ENCODE measurements at places on chromosomes 1 and 21.

- no peak for DNase-seq
- no peak overlapping the region for H3K4me3 ChIP-seq
- H3K36me3 ChIP-seq: no peaks in the 10 kb centered on the region
- H3K4me1 ChIP-seq: no peaks in the 10 kb centered on the region
- H3K27me3 ChIP-seq: peaks cover 7% of the 10 kb centered on the region
- H3K27ac ChIP-seq: no peak overlapping the region
These were observed 107.1 kb downstream of the TAS1R2 start for GRCh38 chr1:18752409-18752808.

DNA sequence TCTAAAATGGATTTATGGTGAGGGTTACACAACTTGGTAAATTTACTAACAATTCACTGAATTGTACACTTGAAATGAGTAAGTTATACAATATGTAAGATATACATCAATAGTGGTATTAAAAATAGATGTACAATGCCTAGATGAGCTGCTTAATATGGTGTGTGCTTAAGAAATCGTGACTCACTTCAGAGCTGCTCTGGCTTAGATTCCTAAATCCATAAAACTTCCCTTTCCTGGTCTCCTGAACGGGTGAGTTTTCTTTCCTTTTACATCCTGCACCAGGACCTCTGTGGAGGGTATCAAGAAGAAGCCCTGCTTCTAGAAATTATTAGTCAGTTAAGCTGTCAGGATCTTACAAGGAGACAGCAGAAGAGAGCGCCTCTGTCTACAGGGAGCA, 30.4 kb downstream of the H3-3A start:
- no peak overlapping the region for H3K4me3 ChIP-seq
- peaks cover 18% of the 10 kb centered on the region for H3K4me1 ChIP-seq
- DNase-seq: no peak

DNA sequence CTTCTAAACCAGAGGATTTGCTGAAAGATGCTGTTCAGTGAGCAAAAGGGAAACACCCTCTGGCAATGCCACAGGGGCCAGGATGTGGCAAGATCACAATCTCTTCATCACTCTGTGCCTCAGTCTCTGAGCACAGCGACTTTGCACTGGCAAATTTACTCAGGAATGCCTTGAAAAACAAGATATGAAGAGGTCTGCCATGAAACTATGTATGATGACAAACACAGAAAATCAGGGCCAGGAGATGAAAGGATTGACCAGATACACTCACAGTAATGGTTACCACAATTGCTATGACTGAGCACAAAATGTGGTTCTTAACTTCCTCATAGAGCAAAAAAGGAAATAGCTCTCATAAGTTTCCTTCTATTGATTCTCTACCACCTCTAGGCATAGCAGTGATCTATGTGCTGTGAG, 5.8 kb downstream of the TTC13 start:
- no peak overlapping the region for H3K4me3 ChIP-seq
- peaks cover 9% of the 10 kb centered on the region for H3K4me1 ChIP-seq
- H3K27me3 ChIP-seq: no peaks in the 10 kb centered on the region
- peaks cover 2% of the 10 kb centered on the region for H3K36me3 ChIP-seq
- no peak for DNase-seq
- no peak overlapping the region for H3K27ac ChIP-seq

DNA sequence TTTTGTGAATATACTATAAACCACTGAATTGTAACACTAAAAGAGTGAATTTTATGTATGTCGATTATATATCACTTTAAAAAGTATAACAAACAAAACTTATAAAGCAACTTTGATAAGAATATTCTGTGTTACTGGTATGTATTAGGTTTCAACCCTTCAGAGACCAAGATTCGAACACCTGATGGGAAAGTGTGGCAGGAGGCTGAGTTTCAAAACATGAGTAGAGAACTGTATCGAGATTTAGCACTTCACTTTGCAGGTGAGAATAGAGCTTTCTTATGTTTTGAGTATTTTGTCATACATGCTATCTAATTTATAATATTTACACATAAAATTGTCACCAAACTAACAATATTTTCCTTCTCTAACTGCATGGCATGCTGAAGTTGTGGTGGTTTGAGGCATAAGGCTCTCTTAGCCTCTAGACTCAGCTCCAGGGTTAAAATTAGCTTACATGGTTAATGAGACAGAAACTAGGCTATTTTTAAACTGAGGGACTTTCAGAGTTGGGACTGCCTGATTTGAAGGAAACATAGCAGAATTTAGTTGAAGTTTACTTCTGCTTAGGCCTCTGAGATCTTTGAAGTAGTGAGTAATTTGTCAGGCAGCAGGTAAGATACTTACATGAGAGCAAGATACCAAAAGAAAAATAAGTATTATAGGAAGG, 48.6 kb downstream of the CEP350 start:
- DNase-seq: no peak
- no peaks in the 10 kb centered on the region for H3K27me3 ChIP-seq
- peaks cover 5% of the 10 kb centered on the region for H3K4me1 ChIP-seq

- no peak for DNase-seq
- H3K27ac ChIP-seq: no peak overlapping the region
- H3K36me3 ChIP-seq: no peaks in the 10 kb centered on the region
These were observed 32.4 kb upstream of the SCCPDH start for GRCh38 chr1:246691622-246692495.

- DNase-seq: no peak
- H3K27me3 ChIP-seq: no peaks in the 10 kb centered on the region
- H3K4me1 ChIP-seq: peaks cover 6% of the 10 kb centered on the region
- H3K4me3 ChIP-seq: peak overlapping the region; percentile 53
These were observed 44.9 kb downstream of the GFI1 start for GRCh38 chr1:92441697-92442342.

GRCh38 chr1:81877940-81878339, 77.2 kb downstream of the ADGRL2 start:
- no peak overlapping the region for H3K4me3 ChIP-seq
- no peaks in the 10 kb centered on the region for H3K36me3 ChIP-seq
- H3K27ac ChIP-seq: no peak overlapping the region
- H3K4me1 ChIP-seq: no peaks in the 10 kb centered on the region

GRCh38 chr1:17027403-17027802, 15.7 kb upstream of the ATP13A2 start:
- H3K27me3 ChIP-seq: no peaks in the 10 kb centered on the region
- peaks cover 40% of the 10 kb centered on the region for H3K36me3 ChIP-seq

DNA sequence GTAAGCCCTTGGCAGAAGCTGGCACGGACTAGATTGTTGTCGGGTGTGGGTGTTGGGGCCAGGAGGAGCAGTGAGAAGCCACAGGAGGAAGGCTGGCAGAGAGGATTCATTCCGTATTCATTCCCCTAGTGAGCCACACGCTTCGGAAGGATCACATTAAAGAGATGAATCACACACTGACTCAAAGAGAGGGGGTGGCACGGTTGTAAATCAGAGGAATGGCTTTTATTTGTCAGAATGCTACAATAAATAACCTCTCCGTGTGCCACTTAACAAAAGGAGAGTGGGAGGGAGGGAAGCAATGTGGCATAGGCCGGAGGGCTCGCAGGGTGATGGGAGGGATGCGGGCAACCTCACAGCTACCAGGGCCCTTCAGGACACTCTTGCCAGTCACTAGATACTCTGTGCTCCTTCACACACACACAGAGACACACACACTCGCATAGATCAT, 135.5 kb downstream of the HIVEP3 start:
- DNase-seq: peak; percentile 60
- H3K4me3 ChIP-seq: no peak overlapping the region
- H3K27ac ChIP-seq: peak overlapping the region; percentile 11
- H3K27me3 ChIP-seq: peaks cover 1% of the 10 kb centered on the region
- no peaks in the 10 kb centered on the region for H3K36me3 ChIP-seq

DNA sequence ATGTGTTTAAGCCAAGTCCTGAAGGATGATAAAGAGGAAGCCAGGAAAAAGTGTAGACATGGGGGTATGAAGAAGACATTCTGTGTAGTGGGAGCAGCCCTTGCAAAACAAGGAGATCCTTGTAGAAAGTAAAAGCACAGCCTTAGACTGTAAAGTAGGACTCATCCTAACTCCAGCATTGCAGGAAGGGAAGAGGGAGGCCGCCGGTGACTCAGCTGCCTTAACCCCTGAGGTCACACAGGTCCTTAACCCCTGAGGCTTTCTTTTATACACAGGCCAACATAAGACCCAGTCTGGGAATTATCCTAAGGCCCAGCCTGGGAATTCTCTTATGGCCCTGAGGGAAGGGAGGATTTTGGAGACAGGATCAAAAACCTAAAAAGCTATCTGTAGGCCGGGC, 18.0 kb downstream of the PGM1 start:
- H3K4me1 ChIP-seq: no peaks in the 10 kb centered on the region
- H3K36me3 ChIP-seq: no peaks in the 10 kb centered on the region
- no peaks in the 10 kb centered on the region for H3K27me3 ChIP-seq
- DNase-seq: no peak
- no peak overlapping the region for H3K4me3 ChIP-seq
- no peak overlapping the region for H3K27ac ChIP-seq

DNA sequence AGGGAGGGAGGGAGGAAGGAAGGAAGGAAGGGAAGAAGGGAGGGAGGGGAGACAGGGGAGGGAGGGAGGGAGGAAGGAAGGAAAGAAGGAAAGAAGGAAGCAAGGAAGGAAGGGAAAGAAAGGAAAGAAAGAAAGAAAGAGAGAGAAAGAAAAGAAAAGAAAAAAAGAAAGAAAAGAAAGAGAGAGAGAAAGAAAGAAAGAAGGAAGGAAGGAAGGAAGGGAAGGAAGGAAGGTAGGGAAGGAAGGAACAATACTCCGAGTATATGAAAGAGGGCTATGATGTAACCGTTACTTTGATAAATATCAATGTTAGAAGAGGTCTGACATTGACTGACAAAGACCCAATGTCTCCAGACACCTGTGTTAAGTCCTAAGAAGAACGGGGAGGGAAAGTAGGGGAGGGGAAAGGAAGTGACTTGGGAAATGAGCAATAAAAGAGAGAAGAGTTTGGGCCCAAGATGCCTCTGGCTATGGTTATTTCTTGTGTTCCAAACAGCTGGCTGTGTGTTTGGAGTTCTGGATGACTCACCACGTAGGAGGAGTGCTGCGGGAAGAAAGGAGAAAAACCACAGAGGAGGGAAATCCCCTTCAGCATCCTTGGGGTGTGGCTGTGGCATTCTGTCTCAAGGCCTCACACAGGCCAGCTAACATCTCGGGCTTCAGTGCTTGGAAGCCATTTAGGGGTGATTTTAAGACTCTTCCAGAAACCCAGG, 37.0 kb upstream of the RXRG start:
- DNase-seq: peak; percentile 92
- H3K27ac ChIP-seq: no peak overlapping the region
- H3K36me3 ChIP-seq: no peaks in the 10 kb centered on the region
- peaks cover 52% of the 10 kb centered on the region for H3K27me3 ChIP-seq

GRCh38 chr1:150017206-150017750, 6.8 kb upstream of the OTUD7B start:
- no peak for DNase-seq
- no peaks in the 10 kb centered on the region for H3K36me3 ChIP-seq
- no peak overlapping the region for H3K4me3 ChIP-seq
- no peak overlapping the region for H3K27ac ChIP-seq
- no peaks in the 10 kb centered on the region for H3K27me3 ChIP-seq
- H3K4me1 ChIP-seq: peaks cover 20% of the 10 kb centered on the region

DNA sequence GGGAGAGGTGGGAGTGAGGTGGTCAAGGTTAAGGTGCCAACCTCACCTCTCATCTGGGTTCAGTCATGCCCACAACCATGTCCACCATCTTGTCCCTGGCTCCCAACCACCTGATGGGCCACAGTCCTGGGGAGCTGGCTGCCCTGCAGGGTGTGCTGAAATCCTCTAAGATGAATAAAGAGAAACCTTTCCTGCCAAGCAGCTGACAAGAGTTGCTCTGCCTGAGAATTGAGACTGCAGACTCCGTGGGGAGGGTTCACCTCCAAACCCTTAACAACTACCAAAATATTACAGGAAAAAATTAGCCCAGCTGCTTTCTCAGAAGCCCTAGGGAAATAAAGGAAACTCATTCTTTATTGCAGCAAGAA, 15.2 kb upstream of the FGR start:
- H3K36me3 ChIP-seq: no peaks in the 10 kb centered on the region
- H3K27me3 ChIP-seq: no peaks in the 10 kb centered on the region
- peaks cover 24% of the 10 kb centered on the region for H3K4me1 ChIP-seq
- no peak overlapping the region for H3K4me3 ChIP-seq
- DNase-seq: no peak
- peak overlapping the region; percentile 49 for H3K27ac ChIP-seq

DNA sequence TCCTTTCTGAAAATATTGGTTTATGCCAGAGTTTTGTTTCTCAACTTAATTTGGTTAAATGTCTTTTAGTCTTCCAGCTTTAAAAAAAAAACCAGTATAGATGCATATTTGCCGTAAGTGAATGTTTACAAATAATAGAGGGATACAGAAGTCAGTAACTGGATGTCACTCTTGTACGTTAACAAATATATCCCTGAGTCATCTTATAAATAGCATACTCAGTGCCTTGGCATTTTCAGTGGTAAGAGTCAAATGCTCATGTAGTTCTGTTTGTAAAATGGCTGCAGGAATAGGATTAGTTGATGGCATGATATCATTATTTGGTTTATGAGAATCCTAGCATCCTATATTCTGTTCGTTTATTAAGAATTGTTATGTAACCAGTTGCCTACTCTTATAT, 55.4 kb downstream of the SPEN start:
- peaks cover 6% of the 10 kb centered on the region for H3K36me3 ChIP-seq
- peak overlapping the region; percentile 45 for H3K27ac ChIP-seq
- H3K27me3 ChIP-seq: no peaks in the 10 kb centered on the region
- peaks cover 14% of the 10 kb centered on the region for H3K4me1 ChIP-seq

GRCh38 chr1:187630653-187631380, 802.1 kb downstream of the PLA2G4A start:
- no peaks in the 10 kb centered on the region for H3K4me1 ChIP-seq
- H3K27me3 ChIP-seq: no peaks in the 10 kb centered on the region
- no peak overlapping the region for H3K27ac ChIP-seq
- no peaks in the 10 kb centered on the region for H3K36me3 ChIP-seq
- H3K4me3 ChIP-seq: no peak overlapping the region

- no peaks in the 10 kb centered on the region for H3K27me3 ChIP-seq
- no peak overlapping the region for H3K27ac ChIP-seq
- no peaks in the 10 kb centered on the region for H3K4me1 ChIP-seq
- no peak for DNase-seq
- no peak overlapping the region for H3K4me3 ChIP-seq
- no peaks in the 10 kb centered on the region for H3K36me3 ChIP-seq
These were observed 96.0 kb downstream of the NOS1AP start for GRCh38 chr1:162165528-162165927.

- H3K36me3 ChIP-seq: no peaks in the 10 kb centered on the region
- H3K27ac ChIP-seq: no peak overlapping the region
- no peaks in the 10 kb centered on the region for H3K4me1 ChIP-seq
These were observed 45.1 kb downstream of the GRIK3 start for GRCh38 chr1:36989241-36989640.

DNA sequence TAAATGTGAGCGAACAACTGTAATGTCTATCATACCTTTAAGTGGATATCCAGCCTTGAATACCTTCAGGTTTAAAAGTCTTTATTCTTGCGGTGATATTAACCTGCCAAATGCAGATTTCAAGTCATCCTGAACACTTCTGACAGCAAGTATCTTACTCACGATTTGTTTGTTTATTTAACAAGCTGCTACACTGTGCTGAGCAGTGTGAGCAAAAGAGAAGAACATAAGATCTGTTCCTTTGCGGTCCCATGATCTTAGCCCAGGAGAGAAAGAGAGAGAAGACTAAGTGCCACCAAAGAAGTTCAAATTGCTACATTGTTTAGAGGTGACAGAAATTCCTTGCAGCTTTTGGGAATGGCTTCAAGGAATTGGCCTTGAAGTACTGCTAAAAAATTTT, 9.5 kb upstream of the IL24 start:
- H3K4me1 ChIP-seq: peaks cover 64% of the 10 kb centered on the region
- H3K27ac ChIP-seq: no peak overlapping the region
- no peaks in the 10 kb centered on the region for H3K36me3 ChIP-seq
- H3K27me3 ChIP-seq: no peaks in the 10 kb centered on the region
